Germinal center (tissue), 1 donor: ENCODE measurements at places on chromosomes 3 and 15.

GRCh38 chr3:197408177-197408957, 110.0 kb upstream of the DLG1 start:
- no peak for DNase-seq

GRCh38 chr15:49134683-49135341, 20.6 kb downstream of the COPS2 start:
- no peak for DNase-seq

GRCh38 chr3:59865351-59865750, 815.5 kb upstream of the CFAP20DC start:
- no peak for DNase-seq

DNA sequence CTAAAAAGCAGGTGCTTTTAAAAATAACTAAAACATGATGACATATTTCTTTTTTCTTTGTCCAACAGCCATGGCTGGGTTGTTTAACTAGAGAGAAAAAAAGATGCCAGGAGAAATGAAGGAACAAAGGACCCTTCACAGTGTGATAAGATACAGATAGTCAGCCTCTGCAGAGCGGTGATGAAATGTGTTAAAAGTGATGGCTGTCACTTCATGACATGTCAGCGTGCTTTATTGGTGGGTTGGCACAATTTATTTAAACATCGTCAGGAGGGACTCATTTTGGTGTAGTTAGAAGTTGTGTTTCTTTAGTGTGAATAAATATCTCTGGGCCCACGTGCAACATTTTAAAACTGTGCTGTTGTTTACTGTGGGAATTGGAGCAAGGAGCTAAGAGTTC, 887.4 kb upstream of the CFAP20DC start:
- DNase-seq, result no peak

- DNase-seq, result no peak
These were observed 23.0 kb downstream of the NANOGP8 start for GRCh38 chr15:35061825-35062737.

DNA sequence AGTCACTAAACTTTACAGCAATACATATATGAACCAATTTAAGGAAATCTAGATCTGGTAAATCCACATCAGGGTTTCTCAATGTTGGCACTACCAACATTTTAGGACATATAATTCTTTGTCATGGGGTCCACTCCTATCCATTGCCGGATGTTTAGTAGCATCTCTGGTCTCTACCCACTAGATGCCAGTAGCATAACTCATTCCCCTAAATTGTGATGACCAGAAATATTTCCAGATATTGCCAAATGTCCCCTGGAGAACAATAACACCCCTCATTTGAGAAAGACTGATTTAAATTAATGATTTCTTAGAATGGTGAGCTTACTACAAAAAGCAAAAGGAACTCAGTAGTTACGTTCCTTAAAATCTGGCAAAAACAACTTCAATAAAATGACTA, 23.1 kb upstream of the ANKRD28 start:
- no peak for DNase-seq

- DNase-seq, result no peak
These were observed 231.3 kb upstream of the KCNMB2 start for GRCh38 chr3:178304758-178305467.

DNA sequence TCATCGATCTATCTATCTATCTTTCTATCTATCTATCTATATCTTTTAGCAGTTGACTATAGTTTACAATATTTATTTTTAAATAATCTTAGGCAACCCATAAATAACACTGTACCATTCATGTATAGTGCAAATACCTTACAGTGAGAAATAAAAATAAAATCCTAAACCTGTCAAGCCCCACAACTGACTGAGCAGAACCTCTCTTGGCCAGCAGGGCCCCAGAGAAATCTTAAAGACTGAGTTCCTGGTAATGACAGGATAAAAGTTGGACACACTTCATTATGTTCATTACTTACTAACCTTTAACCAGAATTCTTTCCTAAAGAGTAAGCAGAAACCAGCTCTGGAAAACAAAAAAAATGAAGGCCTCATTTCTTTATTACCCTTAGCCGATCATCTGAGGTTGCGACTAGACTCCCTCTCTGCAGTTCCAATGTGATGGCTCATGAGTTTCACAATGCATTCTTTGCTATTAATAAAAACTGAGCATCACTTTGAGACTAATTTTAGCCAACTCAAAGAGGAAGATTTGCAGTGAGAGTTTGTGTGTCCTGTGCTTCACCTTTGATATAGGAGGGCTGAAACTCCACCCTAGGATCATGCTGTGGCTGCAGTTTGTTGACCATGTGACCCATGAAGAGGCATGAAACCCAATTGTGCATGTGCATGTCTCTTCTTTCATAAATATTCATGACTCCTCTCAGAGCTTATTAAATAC, 1072.0 kb downstream of the NSUN3 start:
- no peak for DNase-seq

DNA sequence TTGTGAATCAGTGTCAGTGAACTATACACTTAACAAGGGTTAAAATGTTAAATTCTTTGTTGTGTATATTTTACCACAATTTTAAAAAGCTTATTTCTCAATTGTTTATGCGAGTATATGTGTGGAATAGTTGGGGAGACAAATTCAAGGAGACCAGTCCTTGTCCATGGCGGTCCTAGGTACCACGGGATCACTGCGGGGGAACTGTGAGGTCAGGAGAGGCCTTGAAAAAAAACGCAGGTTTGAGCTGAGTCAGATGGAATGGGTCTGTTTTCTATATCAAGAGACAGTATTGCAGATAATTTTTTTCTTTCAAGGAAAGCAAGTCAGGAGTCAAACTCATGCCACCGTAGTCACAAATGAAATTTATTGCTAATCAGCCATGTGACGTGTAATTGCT, 18.5 kb downstream of the IGF1R start:
- no peak for DNase-seq

DNA sequence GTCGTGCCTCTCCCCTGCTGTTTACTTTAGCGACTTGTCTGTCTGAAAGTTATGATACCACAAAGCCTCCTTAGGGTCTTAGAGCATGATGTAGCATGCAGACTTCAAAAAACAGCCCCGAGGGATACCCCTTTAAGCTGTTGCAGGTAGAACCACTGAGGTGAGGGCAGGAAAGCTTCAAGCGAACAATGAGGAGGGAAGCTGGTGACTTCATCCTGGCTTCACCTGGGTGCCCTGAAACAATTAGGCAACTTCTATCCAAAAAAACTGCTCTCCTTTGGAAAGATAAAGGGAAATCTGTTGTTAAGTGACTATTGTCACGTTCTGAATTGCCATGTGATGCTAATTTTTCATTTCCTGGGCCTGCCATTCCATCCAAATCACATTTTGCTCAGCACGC, 231.6 kb downstream of the SOX2 start:
- DNase-seq, result no peak

GRCh38 chr3:72630969-72631344, 217.3 kb downstream of the SHQ1 start:
- no peak for DNase-seq

- peak; percentile 5 for DNase-seq
These were observed 14.4 kb downstream of the GK5 start for GRCh38 chr3:142211034-142211433.

- no peak for DNase-seq
These were observed 100.0 kb downstream of the LPP start for GRCh38 chr3:188253800-188254452.

- no peak for DNase-seq
These were observed 103.7 kb downstream of the FRMD4B start for GRCh38 chr3:69282181-69282580.

GRCh38 chr15:79602731-79603130, 170.6 kb downstream of the MINAR1 start:
- DNase-seq, result no peak

DNA sequence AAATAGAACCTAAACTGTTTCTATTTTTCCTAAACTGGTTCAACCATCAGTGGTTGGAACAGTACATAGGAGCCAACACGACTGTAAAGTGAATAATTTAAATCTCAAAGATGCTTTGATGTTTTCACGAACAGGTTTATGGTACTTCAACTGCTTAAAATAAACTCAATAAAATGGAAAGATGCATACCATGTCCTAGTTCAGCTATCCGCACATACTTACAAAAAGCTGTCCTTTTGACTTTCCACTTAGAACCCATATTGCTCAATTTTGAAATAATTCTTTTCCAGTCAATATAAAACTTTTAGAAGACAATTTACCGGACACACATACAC, 902 bp downstream of the CMTM6 start:
- no peak for DNase-seq

DNA sequence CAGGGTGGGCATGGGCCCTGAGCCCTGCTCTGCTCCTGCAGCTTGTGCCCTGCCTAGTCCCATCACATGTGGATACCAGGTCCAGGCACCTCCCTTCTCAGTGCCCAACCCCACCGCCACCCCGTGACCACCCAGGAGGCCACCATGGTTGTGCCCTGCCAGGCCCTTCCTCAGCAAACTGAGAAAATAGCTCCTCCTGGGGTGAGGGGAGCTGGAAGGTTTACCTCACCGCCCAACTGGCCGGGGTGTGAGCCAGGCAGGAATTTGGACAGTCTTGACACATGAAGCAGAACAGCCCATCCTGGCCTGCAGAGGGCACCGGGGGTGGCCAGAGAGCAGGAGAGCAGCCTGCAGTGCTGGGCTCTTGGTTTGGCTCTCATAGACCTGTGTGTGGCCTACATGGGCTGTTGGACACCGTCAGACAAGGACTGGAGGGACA, 11.4 kb upstream of the C3orf22 start:
- DNase-seq, result no peak

DNA sequence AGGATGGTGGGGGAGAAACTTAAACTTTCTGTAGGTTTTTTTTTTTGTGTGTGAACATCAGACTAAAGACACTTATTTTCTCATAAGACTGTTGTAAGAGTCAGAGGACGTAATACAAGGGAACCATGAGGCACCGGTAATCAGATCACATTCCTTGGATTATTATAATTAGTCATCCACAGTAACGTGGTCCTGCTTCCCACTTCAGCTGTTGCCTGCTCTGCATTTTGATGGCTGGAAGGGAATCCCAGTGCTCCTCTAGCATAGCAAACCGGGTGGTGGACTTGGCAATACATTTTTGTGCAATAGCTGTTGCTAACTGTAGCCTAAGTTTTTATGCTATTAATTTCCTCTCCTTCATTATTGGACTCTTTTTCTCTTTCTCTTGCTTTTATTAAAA, 294.8 kb downstream of the NR2F2 start:
- DNase-seq, result no peak
